Central memory CD4-positive, alpha-beta T cell (primary cell): ENCODE measurements at places on chromosomes 12 and 14.

DNA sequence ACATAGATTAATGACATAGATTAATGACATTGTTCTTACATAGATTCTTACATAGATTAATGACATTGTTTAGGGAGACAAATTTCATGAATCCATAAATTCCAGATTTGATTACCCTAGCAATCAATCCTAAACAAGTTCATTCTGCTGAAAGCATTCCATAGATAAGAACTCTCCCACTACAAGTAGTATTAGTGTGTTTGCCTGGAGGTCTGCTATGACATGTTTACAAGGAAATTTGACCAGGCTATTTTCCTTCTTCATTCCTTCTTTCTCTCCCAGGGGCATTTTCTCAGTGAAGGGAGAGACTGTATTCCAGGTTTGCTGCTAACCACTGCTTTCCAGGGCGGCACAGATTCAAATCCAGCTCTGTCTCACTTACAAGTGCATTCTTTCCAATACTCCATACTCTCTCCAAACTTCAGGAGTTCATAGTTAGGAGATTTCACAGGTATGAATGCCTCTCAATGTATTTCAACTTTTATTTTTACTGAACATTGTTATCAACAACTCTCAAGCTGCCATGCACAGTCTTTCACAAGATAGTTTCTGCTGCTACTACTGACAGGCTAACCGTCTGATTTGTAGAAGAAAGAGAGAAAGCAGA is 134.5 kb downstream of the SLC38A1 start:
- no peak for DNase-seq

DNA sequence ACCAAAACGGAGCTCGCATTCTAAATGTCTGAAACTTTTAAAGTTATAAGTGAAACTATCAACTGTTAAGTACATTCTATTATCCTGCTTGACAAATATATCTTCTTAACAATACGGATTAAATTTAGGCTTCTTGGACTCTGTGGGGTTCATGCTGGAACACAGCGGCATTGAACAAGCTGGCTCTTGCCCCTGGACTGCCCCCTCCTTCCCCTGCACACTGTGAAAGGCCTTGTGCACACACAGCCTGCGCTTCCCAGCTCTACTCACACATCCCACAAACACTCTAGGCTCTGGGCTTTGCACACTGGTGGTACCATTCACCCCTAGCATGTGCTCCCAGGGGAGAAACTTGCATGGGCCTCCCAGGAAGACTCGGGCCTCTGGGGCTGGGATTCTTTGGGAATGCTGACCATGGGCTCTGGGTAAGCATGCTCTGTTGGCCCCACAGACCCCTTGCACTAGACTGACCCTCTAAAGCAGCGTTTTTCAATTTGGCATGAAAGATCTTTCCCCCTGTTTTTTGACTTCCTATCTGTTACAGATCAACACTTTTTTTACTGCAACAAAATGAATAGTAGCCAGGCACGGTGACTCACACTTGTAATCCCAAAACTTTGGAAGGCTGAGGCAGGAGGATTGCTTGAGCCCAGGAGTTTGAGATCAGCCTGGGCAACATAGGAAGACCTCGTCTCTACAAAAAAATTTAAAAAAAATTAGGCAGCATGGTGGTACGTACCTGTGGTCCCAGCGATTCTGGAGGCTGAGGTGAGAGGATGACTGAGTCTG is 96.2 kb upstream of the CPM start:
- no peak for DNase-seq

- no peak for DNase-seq
These were observed 23.7 kb downstream of the HEBP1 start for GRCh38 chr12:12976366-12976765.

DNA sequence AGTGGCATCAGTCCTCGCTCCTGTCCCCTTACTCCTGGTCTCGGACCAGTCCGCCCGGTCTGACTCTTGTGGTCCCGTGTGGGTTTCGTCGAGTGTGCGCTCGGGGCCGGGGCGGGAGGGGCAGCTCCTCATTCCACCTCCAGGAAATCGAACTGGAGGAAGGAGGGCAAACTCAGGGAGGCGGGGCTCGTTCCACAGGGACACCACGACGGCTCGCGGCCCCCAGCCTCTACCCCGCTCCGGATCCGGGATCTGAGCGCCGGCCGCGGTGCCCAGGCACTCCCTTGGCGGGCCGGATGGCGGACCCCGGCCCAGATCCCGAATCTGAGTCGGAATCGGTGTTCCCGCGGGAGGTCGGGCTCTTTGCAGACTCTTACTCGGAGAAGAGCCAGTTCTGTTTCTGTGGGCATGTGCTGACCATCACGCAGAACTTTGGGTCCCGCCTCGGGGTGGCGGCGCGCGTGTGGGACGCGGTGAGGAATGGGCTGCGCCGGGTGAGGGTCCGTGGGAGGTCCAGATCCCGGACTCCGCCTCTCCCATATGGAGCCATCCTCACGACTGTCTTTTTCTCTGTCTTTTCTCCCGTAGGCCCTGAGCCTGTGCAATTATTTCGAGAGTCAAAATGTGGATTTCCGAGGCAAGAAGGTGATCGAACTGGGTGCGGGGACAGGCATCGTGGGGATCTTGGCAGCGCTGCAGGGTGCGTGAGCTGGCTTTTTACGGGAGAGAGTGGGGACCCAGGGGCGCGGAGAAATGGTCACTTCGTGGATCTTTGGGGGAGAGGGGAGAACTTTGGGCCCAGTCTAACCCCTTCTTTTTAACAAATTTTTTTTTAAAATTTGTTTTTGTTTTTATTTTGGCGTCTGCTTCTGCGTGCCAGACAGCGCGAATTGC is at the start of gene EEF1AKMT3:
EEF1AKMT3 (plus strand) TSS at position 186 of the 894 bp plus-strand sequence; CDS start at position 297, 111 bp downstream.
- DNase-seq = no peak

DNA sequence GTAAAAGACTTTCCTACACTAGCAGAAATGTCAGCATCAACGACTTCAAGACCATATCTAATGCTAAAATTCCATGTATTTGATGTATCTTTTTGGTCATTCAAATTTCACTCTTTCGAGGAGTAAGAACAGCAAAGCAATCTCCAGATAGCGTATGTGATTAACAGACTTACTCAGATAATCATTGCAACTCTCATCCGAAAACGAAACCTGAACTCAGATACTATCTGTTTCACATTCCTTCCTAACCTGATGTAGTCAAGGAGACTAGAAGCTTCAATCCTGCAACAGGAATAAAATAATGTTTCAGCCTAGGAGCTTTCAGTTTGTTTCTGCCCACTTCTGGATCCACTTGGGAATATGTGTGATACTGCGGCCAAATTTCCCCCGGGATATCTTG is 286.3 kb downstream of the NUAK1 start:
- no peak for DNase-seq

DNA sequence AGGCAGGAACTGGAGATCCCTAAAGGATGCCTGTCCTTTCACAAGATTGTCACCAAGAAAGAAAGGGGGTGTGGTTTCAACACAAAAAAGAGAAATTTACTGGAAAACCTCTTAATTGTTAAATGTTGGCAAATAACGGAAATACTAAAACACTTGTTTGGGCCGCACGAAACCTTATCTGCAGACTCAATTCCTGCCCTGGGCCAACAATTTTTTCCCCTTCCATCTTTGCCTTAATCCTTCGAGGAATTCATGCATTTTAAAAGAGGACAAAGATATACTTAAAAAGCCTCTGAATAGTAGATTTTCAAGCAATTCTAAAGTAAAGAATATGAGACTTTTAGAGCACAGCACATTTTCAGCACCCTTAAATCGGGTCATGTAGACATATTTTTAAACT is 366.2 kb downstream of the DUSP6 start:
- DNase-seq = no peak

DNA sequence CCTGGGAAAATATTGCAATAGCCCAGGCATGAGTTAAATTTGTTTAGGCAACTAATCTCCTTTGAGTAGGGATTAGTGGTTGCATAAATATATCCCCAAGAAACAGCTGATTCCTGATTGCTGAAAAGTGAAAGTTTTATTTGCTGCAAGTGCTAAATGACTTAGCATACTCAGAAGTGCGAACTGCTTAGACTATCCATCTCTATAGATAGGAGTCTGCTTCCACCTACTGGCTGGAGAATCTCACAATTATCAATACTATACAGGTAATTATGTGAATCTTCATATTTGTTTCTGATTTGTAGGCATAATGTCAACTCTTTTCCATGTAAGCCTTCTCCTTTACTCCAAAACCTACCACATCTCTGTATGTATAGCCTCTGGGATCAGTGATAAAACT is 12.0 kb upstream of the SLCO1B3 start:
- DNase-seq = no peak

DNA sequence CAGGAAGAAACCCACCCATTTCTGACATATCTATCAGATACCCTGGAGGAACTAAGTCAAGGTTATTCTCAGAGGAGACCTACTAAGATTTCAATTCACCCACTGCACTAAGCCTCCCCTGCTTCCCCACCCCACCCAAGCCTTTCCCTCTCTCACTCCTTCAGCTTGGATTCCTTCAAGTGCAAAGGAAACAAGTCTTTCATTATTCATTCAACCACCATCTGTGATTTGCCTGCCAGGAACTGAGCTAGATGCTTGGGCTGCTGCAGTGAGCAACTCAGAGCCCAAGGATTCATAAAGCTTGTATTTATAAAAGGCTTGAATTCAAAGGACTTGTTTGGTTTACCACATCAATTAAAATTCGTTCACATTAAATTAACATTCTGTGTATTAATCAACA is 161.3 kb downstream of the GXYLT1 start:
- no peak for DNase-seq

GRCh38 chr12:57523706-57524614 is 1.3 kb downstream of the MBD6 start:
- no peak for DNase-seq

- DNase-seq = no peak
These were observed 22.4 kb downstream of the ATF7 start for GRCh38 chr12:53603804-53604203.

GRCh38 chr14:92490239-92490959 is 23.2 kb upstream of the RIN3 start:
- DNase-seq = no peak

DNA sequence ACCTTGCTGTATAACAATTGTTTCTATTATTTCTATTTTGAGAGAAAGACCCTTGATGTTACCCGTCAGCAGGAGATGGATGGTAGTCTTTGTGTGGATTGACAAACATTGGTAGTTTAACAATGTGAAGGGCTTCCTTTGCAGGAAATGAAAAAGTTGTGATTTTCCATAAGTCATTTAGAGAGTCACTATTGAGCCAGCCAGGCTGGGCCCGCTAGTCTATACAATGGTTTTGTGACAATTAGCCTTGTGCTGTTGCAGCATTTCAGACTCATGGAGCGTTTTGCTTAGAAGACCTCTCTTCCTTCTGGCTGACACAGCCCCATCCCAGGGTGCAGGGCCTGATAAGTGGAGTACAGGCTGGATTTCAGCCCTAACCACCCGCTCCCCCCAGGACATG is 18.3 kb upstream of the SLC38A2 start:
- no peak for DNase-seq

- no peak for DNase-seq
These were observed 7.0 kb upstream of the PUS1 start for GRCh38 chr12:131921866-131922769.

- DNase-seq = no peak
These were observed 72.0 kb downstream of the PPP2R5E start for GRCh38 chr14:63470962-63471793.
